ENCODE measurements at places on chromosomes 3 and 15. TPM values are rescaled to one million over a fixed set of nuclear protein-coding genes. Genes with fewer than 3 reads are reported as not detected.

The CHRFAM7A gene
- 3.5 TPM for total RNA-seq

The LRTM1 gene
- not detected for total RNA-seq

The CCNDBP1 gene
- total RNA-seq, result 55.3 TPM

The ACP3 gene
- total RNA-seq, result 1.2 TPM

The TGM4 gene
- total RNA-seq, result not detected

GRCh38 chr3:57011022-57011421 lies 49.4 kb upstream of the SPATA12 start:
- H3K27me3 ChIP-seq, result no peaks in the 10 kb centered on the region
- peaks cover 27% of the 10 kb centered on the region for H3K4me1 ChIP-seq
- no peak for DNase-seq
- H3K36me3 ChIP-seq, result no peaks in the 10 kb centered on the region
- H3K4me3 ChIP-seq, result no peak overlapping the region
- H3K27ac ChIP-seq, result peak overlapping the region; percentile 25

DNA sequence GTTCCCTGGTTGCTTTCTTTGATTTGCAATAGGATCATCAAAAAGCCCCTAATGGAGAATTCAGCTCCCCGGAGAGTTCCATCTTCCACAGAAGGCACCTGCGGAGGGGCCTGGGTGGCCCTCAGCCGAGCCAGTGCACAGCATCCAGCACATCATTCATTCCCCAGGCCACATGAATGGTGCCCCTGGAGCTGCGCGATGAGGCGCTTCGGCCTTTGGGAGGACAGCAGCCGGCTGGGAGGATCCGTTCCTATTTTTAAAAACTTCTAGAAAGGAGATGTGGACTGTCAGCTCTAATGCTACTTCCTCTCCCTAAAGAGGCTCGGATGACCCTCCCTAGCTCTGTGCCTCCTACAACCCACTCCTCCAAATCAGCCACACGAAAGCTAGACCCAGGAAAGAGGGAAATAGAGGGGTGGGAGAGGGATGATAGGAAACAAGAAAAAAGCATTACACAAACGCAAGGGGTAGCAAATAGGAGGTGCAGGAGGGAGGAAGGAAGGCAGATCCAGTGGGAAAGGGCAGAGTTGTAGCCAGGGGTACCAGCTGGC lies 20.3 kb downstream of the EHD4 start:
- H3K36me3 ChIP-seq, result no peaks in the 10 kb centered on the region
- no peak for DNase-seq
- H3K4me3 ChIP-seq, result no peak overlapping the region
- H3K27ac ChIP-seq, result no peak overlapping the region
- H3K4me1 ChIP-seq, result peaks cover 14% of the 10 kb centered on the region
- no peaks in the 10 kb centered on the region for H3K27me3 ChIP-seq

DNA sequence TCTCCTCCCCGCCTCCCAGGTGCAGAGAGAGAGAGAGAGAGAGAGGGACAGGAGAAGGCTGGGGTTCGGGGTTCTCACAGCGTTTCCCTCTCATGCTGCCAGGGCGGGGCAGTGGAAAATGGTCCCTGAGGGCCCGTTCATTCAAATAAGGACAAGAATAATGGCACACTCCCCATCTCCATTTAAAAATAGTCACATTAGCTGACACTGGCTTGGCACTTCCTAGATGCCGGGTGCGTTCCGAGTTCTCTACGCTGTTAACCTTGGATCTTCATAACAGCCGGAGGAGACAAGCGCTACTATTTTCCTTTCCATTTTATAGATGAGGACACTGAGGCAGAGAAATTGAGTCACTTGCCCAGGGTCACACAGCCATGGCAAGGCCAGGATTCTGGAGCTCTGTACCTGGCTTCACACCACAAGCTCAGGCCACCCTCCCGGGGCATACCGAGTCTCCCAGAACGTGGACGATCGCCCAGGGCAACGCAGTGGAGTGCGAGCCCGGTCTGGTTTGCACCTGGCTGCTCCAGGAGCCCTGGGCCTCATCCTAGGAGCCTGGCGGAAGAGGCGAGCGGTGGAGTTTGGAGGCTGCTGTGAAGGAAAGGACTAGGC lies 608 bp upstream of the SLC6A6 start:
- no peak for DNase-seq
- H3K27me3 ChIP-seq, result no peaks in the 10 kb centered on the region
- no peaks in the 10 kb centered on the region for H3K36me3 ChIP-seq
- H3K27ac ChIP-seq, result peak overlapping the region; percentile 62
- H3K4me1 ChIP-seq, result peaks cover 7% of the 10 kb centered on the region

DNA sequence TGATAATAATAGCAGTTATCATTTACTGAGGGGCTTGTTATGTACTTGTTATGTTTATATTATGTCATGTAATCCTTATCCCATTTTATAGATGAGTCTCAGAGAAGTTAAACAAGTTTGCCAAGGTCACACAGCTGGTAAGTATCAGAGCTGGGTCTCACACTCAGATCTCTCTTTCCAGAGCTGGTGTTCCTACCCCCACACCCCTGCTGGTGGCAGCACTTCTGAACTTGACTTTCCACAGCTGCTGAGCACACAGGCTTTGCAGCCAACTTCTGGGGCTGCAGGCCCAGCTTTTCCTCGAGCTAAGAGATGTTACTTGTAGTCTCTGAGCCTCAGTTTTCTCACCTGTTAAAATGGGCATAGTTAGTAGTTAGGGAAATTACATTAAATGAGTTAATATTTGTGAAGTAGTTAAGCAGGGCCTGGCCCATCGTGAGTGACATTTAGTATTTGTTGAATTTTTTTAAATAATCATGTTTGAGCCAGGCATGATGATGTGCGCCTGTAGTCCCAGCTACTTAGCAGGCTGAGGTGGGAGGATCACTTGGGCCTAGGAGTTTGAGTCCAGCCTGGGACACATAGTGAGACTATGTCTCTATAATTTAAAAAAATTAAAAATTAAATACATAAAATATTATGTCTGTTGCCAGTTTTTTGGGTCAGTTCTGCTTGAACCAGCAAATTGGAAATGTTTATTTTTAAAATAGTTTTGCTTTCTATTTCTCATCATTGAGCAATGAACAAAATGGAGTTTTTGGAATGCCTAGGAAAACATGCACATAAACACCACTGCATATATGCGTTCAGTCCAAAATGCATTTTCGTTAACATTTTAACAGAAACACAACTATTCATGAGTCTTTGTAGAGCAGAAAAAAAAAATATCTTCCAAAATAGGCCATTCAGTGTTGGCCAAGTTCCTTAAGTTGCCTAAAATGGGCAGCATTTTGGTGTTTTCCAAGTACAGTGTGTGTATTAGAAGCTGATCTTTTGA lies 87.3 kb downstream of the SMAD6 start:
- no peak overlapping the region for H3K4me3 ChIP-seq
- H3K4me1 ChIP-seq, result peaks cover 12% of the 10 kb centered on the region
- no peak overlapping the region for H3K27ac ChIP-seq

DNA sequence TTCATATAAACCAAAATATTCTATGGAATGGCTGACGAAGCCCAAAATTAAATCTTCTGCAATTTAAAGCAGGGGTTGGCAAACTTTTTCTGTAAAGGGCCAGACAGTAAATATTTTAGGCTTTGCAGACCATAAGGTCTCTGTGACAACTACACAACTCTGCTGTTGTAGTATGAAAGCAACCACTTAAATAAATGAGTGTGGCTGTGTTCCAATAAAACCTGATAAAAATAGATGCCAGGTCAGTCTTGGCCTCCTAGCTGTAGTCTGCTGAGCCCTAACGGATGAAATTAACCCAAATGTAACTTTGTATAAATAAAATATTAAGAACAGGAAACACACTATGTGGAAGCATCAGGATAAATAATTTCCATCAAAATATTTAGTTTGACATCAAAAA lies 104.2 kb downstream of the FBXL22 start:
- no peaks in the 10 kb centered on the region for H3K27me3 ChIP-seq
- no peak for DNase-seq
- H3K4me3 ChIP-seq, result no peak overlapping the region
- no peak overlapping the region for H3K27ac ChIP-seq
- no peaks in the 10 kb centered on the region for H3K36me3 ChIP-seq
- H3K4me1 ChIP-seq, result no peaks in the 10 kb centered on the region

GRCh38 chr3:50263478-50264382 lies 5.2 kb upstream of the SEMA3B start:
- H3K36me3 ChIP-seq, result no peaks in the 10 kb centered on the region
- H3K4me1 ChIP-seq, result peaks cover 46% of the 10 kb centered on the region
- peak overlapping the region; percentile 99 for H3K27ac ChIP-seq
- H3K27me3 ChIP-seq, result no peaks in the 10 kb centered on the region
- no peak overlapping the region for H3K4me3 ChIP-seq
- peak; percentile 63 for DNase-seq

- DNase-seq, result no peak
- no peaks in the 10 kb centered on the region for H3K27me3 ChIP-seq
- H3K27ac ChIP-seq, result no peak overlapping the region
- no peaks in the 10 kb centered on the region for H3K36me3 ChIP-seq
- no peaks in the 10 kb centered on the region for H3K4me1 ChIP-seq
- no peak overlapping the region for H3K4me3 ChIP-seq
Observed at GRCh38 chr3:186451371-186451770, 89.3 kb upstream of the DGKG start.

All from ovary (tissue), 10 donors.